ENCODE measurements at places on chromosomes 5 and 9. TPM values are rescaled to one million over a fixed set of nuclear protein-coding genes. Genes with fewer than 3 reads are reported as not detected.

The BRINP1 gene
- polyA plus RNA-seq, result not detected

The IFNA13 gene
- 0.17 TPM for polyA plus RNA-seq

The REXO4 gene
- 20.1 TPM for polyA plus RNA-seq

The HTR4 gene
- polyA plus RNA-seq, result 0.03 TPM

The ABLIM3 gene
- 3.3 TPM for polyA plus RNA-seq

The TMOD1 gene
- 4.0 TPM for polyA plus RNA-seq

The HMGXB3 gene
- 14.3 TPM for polyA plus RNA-seq

The BARHL1 gene
- not detected for polyA plus RNA-seq

The PCDHA12 gene
- polyA plus RNA-seq, result not detected

The SKP1 gene
- polyA plus RNA-seq, result 354 TPM

The DBN1 gene
- polyA plus RNA-seq, result 6.8 TPM

The TYRP1 gene
- polyA plus RNA-seq, result not detected

The OR1J2 gene
- polyA plus RNA-seq, result not detected

The PCDHB14 gene
- polyA plus RNA-seq, result 0.93 TPM

The PGM5 gene
- polyA plus RNA-seq, result 3.2 TPM

The SPINK7 gene
- not detected for polyA plus RNA-seq

The MYOT gene
- polyA plus RNA-seq, result 0.35 TPM

The LOX gene
- polyA plus RNA-seq, result 1.2 TPM

The HINT2 gene
- polyA plus RNA-seq, result 60.0 TPM

The ENTREP1 gene
- polyA plus RNA-seq, result 0.61 TPM

The FGD3 gene
- 30.7 TPM for polyA plus RNA-seq

The SLC34A1 gene
- polyA plus RNA-seq, result 0.02 TPM

The ANKDD1B gene
- 0.77 TPM for polyA plus RNA-seq

The OSMR gene
- polyA plus RNA-seq, result 4.5 TPM

The PDE6A gene
- polyA plus RNA-seq, result not detected

The HSPB3 gene
- polyA plus RNA-seq, result 0.59 TPM

The ACOT12 gene
- polyA plus RNA-seq, result not detected

The IL9 gene
- polyA plus RNA-seq, result not detected

The WNT8A gene
- polyA plus RNA-seq, result not detected

The MUSK gene
- polyA plus RNA-seq, result 0.07 TPM

The SLC46A2 gene
- polyA plus RNA-seq, result 0.59 TPM

The PDCD1LG2 gene
- 2.6 TPM for polyA plus RNA-seq

The MYMK gene
- polyA plus RNA-seq, result not detected

The PCSK5 gene
- polyA plus RNA-seq, result 0.28 TPM

The IL3 gene
- not detected for polyA plus RNA-seq

The NMRK1 gene
- polyA plus RNA-seq, result 31.9 TPM

The RASGEF1C gene
- polyA plus RNA-seq, result not detected

The NXNL2 gene
- polyA plus RNA-seq, result 0.22 TPM

The IL6ST gene
- polyA plus RNA-seq, result 27.6 TPM

The ENHO gene
- 0.89 TPM for polyA plus RNA-seq

The IRF1 gene
- 57.9 TPM for polyA plus RNA-seq

The IL13 gene
- polyA plus RNA-seq, result 0.06 TPM

The COL5A1 gene
- polyA plus RNA-seq, result 2.6 TPM

The PCDHA9 gene
- polyA plus RNA-seq, result not detected

The SLC22A5 gene
- 2.6 TPM for polyA plus RNA-seq

The IRX1 gene
- not detected for polyA plus RNA-seq

Measured in spleen (tissue), 13 donors.